ENCODE measurements at places on chromosomes 4 and X.
A peak's percentile ranks its signal among the peaks of the same experiment; 100 is the strongest.

DNA sequence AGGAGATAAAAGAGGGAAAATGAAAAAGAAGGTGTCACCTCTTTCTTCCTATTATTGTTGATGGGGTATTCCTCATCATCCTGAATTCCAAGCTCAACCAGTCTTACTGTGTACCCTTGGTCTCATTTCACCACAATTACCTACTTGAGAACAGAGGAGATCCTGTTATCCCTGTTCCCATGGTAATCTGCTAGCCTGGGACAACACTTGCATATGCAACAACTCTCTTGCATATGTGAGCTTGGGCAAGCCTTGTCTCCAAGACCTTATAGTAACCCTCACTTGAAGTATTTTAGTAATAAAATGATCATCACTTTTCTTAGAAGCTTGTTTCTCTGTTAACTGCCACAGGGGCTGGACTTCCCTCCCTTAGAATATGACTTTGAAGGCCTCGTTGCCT, 253.7 kb downstream of the NAP1L3 start:
- DNase-seq = no peak

DNA sequence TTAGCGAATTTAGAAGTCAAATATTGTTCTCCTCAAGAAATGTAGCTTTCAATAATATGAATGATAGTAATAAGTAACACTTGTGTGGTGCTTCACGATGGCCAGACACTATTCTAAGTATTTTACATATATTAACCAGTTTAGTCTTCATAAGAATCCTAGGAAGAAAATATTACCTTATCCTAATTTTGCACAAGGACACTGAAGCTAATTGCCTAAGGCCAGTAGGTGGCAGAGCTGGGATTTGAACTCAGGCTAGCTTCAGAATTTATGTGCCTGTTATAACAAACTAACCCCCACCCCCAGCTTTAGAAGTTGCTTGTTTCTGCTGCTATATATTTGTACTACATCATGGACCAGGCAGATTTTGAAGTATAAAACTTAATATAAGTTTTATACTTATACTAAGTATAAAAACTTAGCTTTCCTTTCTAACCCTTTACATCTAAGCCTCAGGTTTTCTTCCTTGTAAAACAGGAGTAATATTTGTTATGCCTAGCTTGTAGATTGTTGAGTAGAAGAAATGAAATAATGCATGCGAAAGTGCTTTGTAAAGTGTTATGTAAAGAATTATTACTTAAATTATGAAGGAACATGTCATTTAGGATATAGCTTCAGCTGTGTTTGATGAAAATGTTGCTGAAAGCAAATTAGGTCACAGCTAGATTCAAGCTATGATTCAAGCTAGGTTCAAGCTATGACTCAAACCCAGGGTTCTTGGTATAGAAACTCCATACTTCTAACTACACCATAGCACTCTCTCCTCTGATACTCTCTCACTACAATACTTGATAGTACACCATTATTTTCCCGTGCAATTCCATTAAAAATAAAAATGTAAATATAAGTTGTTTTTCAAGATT, 4.2 kb upstream of the CDS1 start:
- DNase-seq = no peak

DNA sequence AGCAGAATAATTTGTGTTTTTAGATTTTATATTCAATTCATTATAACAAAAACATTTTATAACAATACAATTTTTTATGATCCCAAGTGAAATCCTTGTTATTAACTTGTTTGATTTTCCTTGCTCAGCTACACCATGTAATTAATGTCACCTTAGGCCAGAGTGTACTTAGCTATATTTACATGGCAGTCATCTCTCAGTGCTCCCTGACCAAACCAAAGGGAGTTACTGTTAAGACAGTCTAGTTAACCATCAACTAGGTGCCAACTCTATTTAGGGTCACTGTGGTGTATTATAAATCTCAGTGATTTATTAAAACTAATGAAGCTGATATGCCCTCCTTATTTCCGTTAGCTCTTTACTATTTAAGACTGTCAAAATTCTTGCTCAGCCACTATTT, 44.4 kb downstream of the CCDC158 start:
- DNase-seq = no peak

- no peak for DNase-seq
Measured at GRCh38 chr4:22522206-22522605, 6.3 kb upstream of the ADGRA3 start.

DNA sequence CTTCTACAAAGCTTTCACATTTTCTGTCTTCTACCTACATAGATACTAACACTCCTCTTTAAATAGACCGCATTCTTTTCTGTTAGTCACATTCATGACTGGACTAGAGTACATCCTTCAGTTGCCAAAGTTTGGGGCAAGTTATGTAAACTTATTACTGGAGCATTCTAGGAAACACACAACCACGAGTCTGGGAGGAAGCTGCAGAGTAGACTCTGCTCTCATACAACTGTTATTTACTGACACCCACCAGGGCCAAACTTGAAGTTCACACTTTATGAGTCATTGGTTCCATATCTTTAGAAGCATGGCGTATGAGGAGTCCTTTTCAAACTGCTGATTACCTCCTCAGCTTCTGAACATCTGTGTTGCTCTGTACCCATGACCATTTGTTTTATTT, 87.0 kb downstream of the RNF150 start:
- DNase-seq = no peak

DNA sequence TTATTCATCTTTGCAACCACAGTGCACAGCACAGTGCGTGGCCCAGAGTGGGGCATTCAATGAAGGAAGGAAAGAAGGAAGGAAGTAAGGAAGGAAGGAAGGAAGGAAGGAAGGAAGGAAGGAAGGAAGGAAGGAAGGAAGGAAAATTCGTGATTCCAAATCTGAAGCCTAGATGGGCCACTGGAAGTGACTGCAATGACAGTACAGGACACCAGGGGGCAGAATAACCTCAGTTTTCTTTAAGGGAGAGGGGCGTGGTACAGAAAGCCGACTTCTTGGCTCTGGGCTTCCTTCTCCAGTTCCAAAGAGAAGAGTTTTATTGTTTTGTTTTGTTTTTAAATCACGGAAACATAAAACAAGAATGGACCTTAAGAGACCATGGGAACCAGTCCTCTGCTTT, 47.8 kb downstream of the APLN start:
- peak; percentile 47 for DNase-seq

DNA sequence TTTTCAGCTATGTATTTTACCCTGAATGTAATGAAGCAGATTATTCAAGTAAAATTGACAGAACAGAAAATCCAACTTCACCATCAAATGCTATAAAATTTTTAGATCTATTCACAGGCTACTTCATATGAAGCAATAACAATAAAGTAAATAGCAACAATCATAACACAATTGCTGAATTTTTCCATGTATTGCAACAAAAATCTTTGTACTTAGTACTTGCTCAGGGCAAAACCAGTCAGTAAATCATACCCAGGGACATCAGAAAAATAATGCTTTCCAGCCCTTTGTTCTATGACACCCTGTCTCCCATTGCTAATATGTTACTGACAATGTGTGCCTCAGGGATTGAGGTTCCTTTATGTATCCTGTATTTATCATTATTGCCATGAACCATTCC, 15.5 kb downstream of the TNIP3 start:
- no peak for DNase-seq

DNA sequence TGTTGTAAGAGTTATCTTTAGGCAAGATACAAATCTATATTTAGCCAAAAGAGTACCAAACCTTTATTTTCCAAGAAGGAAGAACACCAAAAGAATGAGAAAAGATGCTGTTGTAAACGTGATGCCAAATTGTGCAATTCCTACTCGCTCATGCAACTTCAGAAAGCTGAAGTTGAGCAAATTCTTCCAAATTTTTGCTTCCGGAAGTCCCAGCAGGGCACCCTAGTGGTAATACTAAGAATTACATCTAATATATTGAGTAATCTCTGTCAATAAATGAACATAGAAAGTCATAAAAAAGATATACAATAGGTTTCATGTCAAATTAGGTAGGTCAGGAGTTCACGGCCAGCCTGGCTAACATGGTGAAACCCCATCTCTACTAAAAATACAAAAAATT, 36.0 kb upstream of the SMARCAD1 start:
- no peak for DNase-seq

DNA sequence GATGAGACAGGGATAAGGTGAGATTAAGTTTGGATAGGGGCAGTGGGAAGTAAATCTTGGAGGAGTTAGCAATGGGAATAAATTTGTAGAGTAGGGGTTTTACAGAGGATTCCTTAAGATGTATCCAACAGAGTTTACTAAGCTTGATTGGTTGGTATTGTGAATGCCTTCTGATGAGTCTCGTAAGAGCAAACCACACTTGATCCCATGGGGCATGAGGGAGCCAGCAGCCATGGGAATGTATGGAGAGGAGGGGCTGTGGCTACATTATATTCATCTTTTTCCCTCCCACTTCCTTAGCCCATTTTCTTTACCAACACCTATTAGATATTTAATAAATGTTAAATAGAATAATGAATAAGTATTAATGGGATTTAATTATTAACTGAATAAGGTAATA, 126.6 kb upstream of the NDST3 start:
- no peak for DNase-seq

DNA sequence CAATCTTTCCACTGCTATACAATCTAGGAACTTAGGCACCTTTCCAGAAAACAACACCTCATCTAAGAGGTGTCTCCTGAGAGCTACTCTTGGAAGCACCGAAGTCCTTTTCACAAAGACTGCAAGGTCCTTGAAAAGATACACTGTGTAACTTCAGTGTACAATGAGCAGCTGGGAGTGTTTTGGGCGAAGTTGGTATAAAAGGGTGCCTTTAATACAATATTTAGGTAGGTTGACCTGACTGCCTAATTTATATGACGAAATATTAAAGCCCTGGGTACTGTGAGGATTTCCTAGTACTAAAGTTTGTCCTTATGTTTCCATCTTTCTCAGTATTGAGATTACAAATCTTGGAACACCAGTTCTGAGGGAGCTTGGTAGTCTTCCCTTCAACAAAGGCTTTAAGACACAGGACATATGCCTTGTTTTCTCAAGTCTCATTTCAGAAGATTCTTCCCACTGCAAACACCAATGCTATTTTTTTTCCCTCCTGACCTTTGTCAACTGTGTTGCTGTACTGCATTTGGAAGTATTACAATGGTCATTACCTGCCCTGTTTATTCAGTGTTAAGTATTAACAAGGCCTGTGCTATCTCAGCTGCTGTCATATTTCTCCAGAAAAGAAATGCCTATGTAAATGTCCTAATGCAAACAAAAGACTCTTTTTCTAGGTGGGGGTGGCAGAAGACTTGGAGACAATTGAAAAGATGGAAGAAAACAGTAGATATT, 134.2 kb downstream of the MAML3 start:
- no peak for DNase-seq

Measured in left hindlimb (tissue), 1 donor.